ENCODE measurements at places on chromosomes 6 and 20.

DNA sequence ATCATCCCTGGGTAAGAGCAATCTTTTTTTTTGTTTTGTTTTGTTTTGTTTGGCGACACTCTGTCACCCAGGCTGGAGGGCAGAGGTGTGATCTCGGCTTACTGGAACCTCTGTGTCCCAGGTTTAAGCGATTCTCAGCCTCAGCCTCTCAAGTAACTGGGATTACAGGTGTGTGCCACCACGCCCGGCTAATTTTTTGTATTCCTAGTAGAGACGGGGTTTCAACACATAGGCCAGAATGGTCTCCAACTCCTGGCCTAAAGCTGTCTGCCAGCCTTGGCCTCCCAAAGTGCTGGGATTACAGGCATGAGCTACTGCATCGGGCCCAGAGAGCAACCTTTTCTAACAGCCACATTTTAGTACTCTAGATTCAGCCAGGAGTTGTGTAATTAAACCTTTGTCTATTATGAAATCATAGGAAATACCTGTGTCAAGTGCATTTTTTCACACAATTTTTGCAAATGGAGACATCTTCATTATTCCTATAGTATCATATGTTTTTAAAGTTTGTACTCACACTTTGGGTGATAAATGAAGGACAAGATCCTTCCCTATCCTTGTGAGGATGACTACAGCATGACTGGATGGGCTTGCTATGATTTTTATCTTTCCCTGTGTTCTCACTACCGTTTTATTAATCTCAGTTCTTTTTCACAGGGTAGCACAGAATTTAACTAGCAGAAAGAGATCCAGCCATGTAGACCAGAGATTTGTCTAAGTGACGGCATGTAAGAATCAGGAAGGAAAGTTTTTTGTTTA, 82.6 kb downstream of the OR2B2 start:
- DNase-seq, result no peak

DNA sequence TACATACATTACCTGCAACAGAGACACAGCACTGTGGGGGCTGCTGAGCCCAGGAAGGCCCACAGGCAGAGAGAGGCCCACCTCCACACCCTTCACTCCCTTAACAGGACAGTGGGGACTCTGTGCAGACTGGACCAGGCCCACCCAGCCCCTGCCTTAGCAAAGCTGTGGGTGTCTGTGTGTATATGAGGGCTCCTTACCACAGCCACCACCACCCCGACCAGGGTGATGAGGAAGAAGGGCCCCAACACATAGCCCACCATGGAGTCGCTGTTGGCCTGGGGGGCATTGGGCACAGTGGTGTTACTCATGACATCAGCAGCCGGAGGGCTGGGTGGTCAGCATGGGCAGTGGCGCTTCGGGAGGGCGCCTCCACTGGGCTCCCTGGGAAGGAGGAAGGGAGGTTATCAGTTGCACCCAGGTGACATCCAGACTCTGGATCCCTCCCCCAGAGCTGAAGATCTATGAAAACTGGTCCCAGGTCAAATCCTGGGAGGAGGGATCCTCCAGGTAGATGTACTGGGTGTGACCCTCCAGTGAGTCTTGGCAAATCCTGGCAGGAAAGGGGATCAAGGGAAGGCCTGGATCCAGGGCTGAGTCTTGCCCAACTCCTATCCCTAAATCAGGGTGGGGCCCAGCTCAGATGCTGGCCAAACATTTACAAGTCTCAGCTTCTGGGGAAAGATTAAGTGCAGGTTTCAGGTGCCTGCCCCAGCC, 1.2 kb downstream of the SMIM29 start:
- no peak for DNase-seq

- no peak for DNase-seq
Measured at GRCh38 chr6:64143101-64143500, 507.5 kb downstream of the PHF3 start.

DNA sequence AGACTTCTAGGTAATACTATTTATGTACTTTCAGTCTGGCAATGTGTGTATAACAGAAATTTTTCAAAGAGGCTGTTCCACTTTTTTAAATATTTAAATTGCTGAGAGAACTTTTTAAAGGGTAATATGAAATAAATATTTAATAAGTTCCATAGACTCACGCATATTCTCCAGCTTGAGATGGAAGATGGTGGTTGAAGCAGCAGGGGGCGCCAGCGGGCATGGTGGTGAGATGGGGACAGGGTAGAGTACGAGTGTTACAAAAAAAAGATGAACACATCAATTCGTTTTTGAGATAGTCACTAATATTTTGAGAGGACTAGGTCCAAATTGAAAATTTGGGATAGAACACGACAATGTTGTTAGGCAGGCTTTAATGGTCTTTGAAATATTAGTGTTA, 68.4 kb downstream of the RSPO3 start:
- DNase-seq, result no peak

DNA sequence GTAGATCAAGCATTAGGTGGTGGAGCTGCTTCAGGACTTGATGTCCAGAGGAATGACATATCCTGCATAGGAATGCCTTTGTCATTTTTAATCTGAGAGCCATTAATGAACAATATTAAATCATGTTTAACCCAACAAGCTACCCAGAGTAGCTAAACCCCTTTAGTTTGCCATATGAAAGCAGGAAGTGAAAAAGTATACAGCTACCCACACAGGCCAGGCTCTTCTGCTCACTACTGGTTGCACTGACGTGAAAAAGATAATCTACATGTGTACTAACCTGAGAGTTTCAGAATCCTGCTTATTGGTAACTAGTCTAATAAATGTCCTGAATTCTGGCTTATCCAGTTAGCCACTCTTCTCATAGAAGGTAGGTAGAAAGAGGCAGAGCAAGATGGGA, 19.9 kb downstream of the GLYATL3 start:
- DNase-seq, result no peak

- no peak for DNase-seq
Measured at GRCh38 chr6:158572653-158573541, 13.0 kb downstream of the TMEM181 start.

GRCh38 chr6:20658516-20658915, 124.3 kb downstream of the CDKAL1 start:
- DNase-seq, result no peak

DNA sequence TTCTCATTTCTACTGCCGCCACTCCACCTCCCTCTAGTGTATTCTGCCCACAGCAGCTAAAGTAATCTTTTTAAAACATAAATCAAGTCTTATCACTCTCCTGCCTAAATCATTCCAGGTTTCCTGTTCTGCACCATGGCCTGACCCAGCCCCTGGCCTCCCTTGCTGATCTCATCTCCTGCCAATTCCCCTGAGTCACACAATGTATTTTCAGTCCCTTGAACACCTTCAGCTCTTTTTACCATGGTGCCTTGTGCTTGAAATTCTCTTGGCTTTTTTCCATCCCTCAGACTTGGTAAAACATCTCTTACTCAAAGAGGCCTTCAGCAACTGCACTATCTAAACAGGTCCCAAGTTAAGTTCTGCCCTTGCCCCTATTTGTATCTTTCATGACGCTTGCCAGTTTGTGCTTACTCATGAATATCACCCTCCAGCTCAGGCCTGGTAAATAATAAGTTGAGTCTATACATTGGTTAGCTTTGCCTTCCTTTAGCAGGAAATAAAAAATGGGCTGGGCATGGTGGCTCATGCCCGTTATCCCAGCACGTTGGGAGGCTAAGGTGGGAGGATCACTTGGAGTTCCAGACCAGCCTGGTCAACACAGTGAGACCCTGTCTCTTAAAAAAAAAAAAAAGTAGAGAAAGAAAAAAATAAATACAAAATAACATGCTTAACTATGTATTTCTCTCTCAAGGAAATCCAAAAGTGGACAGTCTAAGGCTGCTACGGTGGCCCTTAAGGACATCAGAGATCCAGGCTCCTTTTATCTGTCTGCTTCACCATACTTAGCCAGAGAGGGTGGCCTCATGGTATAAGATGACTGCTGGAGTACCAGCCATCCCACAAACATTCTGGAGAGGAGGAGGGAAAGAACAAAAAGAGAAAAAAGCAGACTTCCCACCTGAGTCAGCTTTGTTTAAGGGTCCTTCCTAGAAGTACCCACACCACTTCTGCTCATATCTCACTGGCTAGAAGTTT, 62.2 kb downstream of the ARFGEF2 start:
- peak; percentile 66 for DNase-seq

- peak; percentile 54 for DNase-seq
Measured at GRCh38 chr6:135346747-135347146, 150.8 kb downstream of the AHI1 start.

DNA sequence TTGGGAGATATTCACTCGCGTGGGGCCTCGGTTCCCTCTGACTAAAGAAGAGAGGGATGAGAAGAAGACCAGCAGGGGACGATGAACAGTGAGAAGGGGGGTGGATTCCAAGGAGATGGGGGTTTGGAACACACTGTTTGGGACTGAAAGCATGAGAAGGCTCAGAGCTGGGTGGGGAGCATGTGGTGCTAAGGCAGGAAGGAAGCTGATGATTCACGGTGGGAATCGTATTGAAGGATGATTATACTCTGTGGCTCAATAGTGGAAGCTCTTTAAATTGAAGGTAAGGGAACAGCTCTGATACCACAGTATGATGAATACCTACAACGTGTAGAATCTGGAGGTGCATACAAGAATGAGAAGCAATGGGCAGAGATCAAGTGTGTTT, 117.5 kb upstream of the KCNK16 start:
- peak; percentile 68 for DNase-seq

DNA sequence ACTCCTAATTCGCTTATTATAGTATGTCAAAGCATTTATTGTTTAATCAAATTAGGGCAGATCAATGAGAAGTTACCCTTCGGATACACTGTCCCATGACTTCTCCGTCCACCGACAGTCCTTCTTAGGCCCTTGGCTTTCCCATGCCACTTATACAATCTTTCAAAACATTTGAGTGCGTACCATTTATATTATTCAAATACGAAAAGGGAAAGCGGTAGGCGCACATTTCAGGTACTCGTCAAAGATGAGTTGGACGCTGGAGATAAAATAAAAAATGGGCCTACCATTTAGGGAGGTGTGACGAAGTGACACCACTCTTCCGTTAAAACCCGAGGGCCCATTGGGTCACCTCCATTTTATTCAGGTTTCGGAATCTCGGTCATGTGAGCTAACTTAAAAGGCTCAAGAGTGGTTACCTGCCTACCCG, 542 bp upstream of the AFG1L start:
- no peak for DNase-seq

GRCh38 chr20:25508083-25508770, 77.1 kb downstream of the NINL start:
- peak; percentile 55 for DNase-seq

GRCh38 chr20:23186808-23187207, 100.7 kb upstream of the CD93 start:
- no peak for DNase-seq

DNA sequence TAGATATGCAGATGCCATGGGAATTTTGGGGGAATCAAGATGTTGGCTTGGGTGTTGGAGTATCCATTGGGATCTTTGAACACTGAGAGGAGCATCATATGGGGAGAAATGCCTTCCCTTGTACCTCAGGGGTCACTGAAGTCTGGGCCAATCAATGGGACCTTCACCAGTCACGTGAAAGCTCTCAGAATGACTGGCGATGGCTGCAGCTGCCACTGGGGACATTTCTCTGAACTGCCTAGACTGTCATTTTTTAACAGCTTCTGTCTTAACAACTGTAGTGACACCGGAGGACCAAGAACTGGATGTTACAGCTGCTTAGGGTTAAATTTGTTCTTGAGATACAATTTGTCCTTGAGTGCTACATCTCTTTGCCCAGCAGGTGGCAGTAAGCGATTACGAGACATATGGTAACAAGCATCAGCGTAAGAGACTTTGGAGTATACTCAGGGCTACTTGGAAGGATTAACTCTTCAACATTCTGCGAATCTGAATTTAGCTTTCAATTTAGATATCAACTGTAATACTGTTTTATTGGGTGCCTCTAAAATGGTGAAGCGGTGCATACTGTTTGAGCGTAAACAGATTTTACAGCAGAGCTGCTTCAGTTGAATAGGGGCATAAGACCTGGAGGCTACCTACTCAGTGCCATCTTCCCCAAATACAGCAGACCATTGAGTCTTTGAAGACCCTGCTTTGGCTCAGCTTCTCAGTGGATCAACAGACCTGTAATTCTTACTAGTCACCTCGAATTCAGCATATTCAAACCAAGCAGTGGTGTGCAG, 36.0 kb downstream of the CCN2 start:
- peak; percentile 79 for DNase-seq

- no peak for DNase-seq
Measured at GRCh38 chr6:169251371-169251802, 2.3 kb downstream of the THBS2 start.

- no peak for DNase-seq
Measured at GRCh38 chr6:41315203-41315602, 20.2 kb upstream of the NCR2 start.

- peak; percentile 90 for DNase-seq
Measured at GRCh38 chr6:75601304-75602245, at the start of gene SENP6. Gene SENP6 (plus strand): TSS chr6:75601880. CDS start chr6:75602525, 645 bp downstream.

DNA sequence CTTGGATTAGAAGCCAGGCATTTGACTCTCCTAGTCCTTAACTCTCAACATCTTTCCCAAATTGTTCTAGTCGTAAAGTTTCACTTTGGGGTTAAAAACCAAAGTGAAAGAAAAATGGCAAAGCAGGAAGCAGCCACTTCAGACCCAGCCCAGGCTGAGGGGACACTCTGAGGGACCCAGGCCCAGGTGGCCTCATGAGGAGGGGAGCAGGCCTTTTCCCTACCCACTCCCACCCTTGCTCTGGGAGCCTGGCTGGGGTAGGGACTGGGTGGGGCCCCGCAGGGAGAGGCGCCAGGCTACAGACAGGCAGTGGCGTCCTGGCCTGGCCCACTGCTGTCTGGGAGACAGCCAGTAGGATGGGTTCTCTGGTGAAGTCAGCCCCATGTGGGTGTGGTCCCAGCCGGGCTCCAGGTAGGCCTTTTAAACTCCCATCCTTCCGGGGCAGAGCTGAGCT, 68.7 kb upstream of the MYL9 start:
- DNase-seq, result no peak

DNA sequence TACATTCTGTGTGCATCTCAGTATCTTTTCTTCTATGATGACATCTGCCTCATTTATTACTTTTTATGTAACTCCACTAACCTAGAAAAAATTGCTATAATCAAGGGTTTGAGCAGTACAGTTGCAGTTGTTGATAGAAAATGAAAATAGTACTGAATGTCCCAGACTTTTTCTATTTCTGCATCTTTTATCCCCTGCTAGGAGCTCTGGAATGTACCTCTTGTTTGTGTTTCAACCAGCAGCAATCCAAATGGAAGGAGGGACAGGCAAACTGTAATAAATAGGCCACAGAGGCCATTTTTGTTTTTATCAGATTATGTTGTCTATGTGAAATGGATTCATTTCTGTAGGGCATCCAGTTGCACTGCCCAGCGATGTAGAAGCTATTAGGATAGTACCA, 536.9 kb downstream of the KIF16B start:
- no peak for DNase-seq

- DNase-seq, result no peak
Measured at GRCh38 chr6:112257178-112257855, 3.0 kb upstream of the LAMA4 start.

DNA sequence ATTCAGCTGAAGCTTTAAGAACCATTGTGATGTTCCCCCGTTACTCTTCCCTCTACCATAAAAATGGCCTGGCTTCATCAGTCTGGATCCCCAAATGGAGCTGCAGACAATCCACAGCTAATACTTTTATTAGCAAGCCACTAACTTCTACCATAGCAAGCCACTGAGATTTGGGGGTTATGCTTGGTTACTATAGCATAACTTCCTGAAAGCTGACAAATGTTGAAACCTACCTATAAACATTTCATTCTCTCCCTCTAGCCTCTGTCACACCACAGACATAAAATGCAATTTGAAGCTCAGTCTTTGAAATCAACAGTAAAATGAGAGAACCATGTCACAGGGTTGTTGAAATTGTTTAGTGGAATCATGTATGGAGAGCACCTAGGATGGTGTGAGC, 3.0 kb upstream of the HTR1E start:
- no peak for DNase-seq

All from fibroblast of skin of back (primary cell).